SJSA1 (cell line): ENCODE measurements at places on chromosomes 1 and 21. TPM values are rescaled to one million over a fixed set of nuclear protein-coding genes. Genes with fewer than 3 reads are reported as not detected.

SH3BGR gene
- total RNA-seq, result 5.2 and 104 TPM in 2 replicates

BTBD19 gene
- 0.81 and 4.0 TPM in 2 replicates for total RNA-seq

TTC34 gene
- 0.03 and 0.06 TPM in 2 replicates for total RNA-seq

DFFB gene
- 2.8 and 11.9 TPM in 2 replicates for total RNA-seq

ATP6V0B gene
- total RNA-seq, result 154 and 235 TPM in 2 replicates

TNFAIP8L2 gene
- total RNA-seq, result not detected in 2 replicates

GLIS1 gene
- 1.2 and 2.6 TPM in 2 replicates for total RNA-seq

PHC2 gene
- 88.1 and 92.8 TPM in 2 replicates for total RNA-seq

- DNase-seq, result no peak
Observed at GRCh38 chr1:99003581-99004253, 944 bp downstream of the PLPPR5 start.

- DNase-seq, result no peak
Observed at GRCh38 chr1:172041102-172041501, 199.8 kb downstream of the DNM3 start.

- no peak for DNase-seq
Observed at GRCh38 chr21:28751176-28751575, 241.5 kb downstream of the LTN1 start.

DNA sequence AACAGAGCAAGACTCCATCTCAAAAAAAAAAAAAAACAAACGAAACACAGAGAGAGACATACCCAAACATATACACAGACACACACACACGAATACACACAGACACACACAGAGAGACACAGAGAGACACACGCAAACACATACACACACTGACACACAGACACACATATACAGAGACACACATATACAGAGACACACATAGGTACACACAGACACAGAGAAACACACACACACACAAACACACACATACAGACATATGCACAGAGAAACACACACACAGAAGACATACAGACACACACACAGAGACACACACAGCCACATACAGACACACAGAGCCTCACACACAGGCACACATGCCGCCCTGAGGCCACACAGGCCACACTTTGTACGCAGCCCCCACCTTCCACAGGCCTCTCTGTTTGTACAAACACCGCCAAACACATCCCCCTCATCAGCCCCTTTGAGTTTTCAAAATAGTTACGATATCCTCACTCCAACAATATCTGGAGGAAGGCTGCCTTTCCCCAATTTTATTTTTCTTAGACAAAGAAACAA is 57.5 kb upstream of the ABCG1 start:
- DNase-seq, result no peak

- DNase-seq, result no peak
Observed at GRCh38 chr21:46299167-46299566, 13.0 kb downstream of the YBEY start.

DNA sequence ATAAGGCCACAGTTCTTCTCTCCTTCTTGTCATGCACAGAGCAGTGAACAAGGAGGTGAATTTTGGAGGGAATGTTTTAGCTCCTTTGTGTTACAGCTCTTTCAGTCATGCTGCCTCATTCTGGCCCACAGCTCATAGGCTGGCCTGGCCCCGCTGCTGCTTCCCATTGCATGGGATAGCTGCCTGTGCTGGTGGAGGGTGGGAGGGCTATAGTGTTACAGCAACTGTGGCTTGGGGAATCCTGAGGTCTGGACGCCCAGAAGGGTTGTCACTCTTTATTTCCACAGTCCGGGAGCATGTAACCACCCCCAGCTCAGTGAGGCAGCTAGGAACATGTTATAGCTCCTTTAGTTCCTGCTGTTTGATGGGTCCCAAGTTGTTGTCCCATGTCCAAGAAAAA is 210.3 kb downstream of the AMY1C start:
- no peak for DNase-seq

DNA sequence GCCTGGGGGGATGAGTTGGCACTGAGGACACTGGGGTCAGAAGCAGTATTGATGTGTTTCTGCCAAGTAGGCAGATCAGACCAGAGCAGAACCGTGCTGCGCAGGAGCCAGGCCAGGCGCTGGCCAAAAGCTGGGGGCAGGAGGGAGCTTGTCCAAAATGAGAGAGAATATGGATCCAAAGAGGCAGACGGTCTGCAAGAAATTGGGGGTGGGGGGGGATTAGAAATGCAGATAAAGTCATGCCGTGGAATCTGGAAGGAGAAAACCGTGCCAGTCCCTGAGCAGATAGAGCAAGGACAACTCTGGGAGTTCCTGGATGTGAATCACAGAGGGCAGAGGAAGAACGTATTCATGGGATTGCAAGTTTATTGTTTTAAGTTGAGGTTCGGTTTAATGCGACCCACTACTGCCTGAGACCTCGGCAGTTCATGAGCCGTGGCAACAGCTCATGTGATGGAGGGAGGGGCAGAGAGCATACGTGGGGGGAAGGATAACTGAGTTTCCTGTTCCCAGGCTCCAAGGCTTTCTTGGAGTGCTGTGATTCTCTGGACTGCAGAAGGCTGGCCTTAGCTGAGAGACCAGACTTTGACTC is 224.0 kb downstream of the FGGY start:
- DNase-seq, result peak; percentile 82

- no peak for DNase-seq
Observed at GRCh38 chr1:7485086-7485780, 285.9 kb upstream of the VAMP3 start.

- no peak for DNase-seq
Observed at GRCh38 chr21:44551340-44551961, at the start of gene KRTAP10-2. Gene KRTAP10-2, minus strand, starts transcription at chr21:44551505. Its CDS starts 47 bp downstream, at chr21:44551458.

GRCh38 chr1:192907545-192908243 is 98.9 kb downstream of the RGS2 start:
- DNase-seq, result no peak

DNA sequence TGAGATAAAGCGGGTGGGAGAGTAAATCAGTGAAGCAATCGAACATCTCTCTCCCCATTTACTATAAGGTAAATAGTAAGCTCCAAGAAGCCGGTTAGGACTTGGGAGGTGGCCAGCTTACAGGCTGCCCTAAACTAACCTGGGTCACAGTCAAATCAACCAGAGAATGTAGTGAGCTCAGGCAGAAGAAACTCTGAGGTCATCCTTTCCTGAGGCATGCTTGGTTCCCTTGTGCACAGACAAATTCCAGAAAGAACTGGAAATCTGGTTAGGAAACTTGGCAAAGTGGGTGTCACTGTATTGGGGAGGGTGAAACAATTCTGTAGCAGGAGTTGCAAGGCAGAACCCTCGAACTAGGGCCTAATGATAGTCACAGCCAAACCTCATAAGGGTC is 72.5 kb downstream of the NTMT2 start:
- no peak for DNase-seq

GRCh38 chr1:18422076-18422777 is 58.5 kb upstream of the KLHDC7A start:
- no peak for DNase-seq

DNA sequence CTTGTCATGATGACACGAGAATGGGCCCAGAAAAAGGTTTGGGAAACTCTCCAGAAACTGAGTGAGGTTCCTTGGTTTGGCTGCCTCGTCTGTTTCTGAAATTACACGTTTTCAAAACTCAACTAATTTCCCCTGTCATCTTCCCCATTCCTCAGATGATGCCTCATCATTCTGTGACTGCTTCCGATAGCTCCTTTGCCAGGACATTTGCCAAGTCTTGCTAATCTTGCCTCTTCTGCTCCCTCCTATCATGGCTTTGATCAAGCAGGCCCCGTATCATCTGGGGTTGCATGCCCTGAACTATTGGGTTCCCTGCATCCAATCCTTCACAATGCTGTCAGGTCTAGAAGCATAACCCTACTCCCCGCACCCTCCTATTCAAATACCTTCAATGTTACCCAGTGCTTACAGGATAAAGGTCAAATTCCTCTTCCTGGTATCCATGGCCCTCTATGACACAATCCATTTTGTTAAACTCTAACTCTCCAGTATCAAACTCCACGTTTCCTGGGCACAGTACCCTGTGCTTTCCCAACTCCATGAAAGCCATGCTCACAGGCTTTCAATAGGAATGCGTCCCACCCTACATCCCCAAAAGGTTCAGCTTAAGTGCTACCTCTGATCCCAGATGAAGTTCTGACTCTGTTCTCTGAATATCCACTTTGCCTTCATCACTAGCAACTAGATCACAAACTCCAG is 22.2 kb upstream of the TMEM200B start:
- DNase-seq, result no peak

DNA sequence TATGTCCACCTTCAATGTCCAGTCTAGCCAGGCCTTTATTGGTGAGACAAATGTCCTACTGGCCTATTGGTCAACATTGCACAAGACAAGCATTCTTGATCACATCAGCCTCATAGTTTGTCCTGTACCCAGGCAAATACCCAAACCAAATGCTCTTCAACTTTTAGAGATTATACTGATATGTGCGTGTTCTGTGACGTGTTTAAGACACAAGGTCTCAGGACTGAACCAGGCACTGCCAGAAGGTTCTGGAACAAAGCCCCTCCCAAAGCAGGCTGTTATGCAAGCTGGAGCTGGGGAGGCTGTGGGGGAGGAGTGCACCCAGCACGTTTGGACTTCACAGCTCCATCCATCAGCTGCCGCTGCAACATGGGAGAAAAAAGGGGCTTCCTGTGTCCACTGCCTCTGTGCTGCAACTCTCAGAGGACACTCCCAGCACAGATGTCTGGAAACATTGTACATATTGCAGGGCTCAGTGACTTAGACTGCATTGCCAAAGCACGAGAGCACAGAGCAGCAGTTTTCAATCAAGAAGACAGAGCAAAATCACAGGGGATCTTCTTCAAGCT is 45.9 kb downstream of the NID1 start:
- no peak for DNase-seq

DNA sequence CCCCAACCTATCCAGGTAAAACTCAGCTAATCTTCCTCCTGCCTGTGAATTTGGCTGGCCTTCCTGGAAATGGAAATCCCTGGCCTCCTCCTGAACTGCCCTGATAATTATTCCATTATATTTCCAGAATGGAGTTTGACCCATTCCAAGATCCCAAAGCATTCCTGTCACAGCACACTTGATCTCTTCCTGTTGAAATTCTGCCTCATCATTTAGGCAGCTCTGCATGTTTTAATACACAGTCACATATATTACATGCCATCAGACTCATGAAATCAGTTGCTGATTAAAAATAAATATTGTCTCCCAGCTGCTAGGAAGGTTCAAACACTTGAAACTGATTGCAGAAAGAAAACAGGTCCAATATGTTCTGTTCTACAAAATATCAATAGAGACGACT is 148.2 kb upstream of the PALMD start:
- no peak for DNase-seq

DNA sequence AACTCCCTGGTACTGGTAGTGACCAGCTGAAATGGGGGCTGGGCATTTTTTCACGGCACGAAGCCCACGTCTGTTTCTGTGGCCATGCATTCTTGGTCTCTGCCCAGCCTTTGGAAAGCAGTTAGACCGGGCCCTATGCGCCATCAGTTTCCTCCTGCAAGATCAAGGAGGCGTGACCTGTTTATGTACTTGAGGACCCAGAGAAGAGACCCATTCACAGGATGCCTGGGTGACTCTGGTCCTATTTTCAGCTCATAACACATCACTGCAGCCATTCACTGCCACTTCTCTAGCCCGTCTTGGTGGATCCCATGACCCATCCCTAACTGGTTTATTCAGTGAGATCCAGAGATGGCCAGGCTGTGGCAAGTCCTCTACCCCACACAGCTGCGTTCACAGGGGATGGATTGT is 70.4 kb downstream of the SPSB1 start:
- no peak for DNase-seq

GRCh38 chr1:204072931-204073836 is at the start of gene SOX13:
Gene SOX13, plus strand, starts transcription at chr1:204073115. Its CDS starts 39,801 bp downstream, at chr1:204112916.
- DNase-seq, result peak; percentile 88

GRCh38 chr1:184604152-184604900 is 150.3 kb downstream of the EDEM3 start:
- no peak for DNase-seq

DNA sequence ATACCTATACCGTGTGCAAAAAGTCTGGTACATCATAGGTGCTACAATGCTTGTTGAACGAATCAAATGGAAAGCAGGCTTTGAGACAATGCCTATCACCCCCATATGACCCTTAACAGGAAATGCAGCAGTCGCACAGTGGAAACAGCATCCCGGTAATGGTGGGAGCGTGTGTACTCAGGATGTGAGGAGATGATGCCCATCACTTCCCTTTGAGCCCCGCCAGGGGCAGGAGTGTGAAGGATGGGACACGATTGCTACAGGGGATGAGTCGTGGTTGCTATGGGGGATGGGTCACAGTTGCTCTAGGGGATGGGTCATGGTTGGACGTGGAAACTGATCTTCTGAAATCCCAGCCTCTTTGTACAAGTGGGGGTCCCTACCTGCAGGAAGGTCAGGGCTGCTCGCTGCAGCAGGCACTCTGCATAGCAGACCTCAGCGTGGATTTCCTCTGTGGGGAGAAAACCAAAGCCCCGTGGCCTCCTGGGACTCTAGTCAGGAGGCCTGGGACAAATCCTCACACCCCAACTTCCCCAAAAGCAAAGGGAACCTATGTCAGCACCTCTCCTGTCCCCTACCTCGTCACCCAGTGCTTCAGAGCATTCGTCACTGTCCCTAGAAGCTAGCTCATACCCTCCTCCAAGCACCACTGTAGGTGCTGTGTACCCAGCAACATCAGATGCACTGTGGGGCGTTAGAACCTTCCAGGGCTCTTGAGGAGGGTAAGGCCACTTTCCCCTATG is 19.3 kb downstream of the TTC39A start:
- no peak for DNase-seq

DNA sequence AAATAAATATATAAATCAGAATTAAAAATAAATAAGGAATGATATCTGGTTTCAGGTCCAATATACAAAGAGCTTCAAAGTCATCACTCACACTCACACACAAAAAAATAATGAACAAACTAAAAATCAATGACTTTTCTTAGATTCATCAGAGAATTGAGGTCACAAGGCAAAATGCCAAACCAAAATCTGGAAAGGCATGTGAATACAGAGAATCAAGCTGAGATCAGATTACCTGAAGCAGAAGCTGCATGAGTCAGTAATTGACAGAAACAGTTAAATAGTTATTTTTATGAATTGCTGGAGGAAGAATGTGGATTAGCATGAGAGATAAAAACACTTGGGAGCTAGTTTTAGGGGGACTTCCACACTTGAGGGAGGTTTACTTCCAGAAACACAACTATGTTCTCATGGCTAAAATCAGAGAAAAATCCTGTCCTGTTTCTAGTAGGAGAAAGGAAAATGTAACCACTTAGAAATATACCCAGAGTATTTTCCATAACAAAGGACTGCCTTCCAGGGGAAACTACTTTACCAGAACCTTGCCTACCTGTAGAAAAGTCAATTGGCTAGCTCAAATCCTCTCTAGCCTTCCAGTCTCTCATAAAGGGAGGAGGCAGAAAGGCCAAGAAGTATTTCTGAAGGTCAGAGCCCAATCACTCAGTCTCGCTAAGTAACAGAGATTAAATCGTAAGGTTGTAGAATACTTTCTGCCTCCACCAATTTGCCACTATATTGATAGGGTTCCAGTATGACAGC is 536.6 kb upstream of the NR5A2 start:
- DNase-seq, result no peak

DNA sequence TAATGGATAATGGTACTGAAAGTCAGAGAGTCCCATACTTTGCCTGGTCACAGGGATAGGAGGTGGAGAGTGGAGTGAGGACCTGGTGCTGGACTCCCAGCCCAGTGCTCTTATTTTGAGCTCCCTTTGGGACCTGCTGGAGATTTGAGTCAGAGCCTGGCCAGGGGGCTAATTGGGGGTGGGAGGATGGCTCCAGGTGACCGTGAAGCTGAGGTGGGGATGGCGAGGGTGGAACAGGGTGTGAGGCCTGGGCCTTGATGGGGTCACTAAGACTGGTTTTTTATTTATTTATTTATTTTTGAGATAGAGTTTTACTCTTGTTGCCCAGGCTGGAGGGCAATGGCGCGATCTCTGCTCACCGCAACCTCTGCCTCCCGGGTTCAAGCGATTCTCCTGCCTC is 17.8 kb downstream of the AMPD2 start:
- no peak for DNase-seq

- DNase-seq, result no peak
Observed at GRCh38 chr1:99327357-99327756, 63.1 kb downstream of the PLPPR4 start.
